ENCODE measurements at places on chromosomes 6 and 20.

GRCh38 chr6:2237001-2237400 is 8.4 kb downstream of the GMDS start:
- DNase-seq: no peak
- no peak overlapping the region for H3K27ac ChIP-seq
- H3K36me3 ChIP-seq: peaks cover 14% of the 10 kb centered on the region
- H3K27me3 ChIP-seq: no peaks in the 10 kb centered on the region

- H3K36me3 ChIP-seq: peaks cover 37% of the 10 kb centered on the region
- no peaks in the 10 kb centered on the region for H3K27me3 ChIP-seq
- no peak overlapping the region for H3K4me3 ChIP-seq
These were observed 22.2 kb downstream of the RBCK1 start for GRCh38 chr20:430091-430999.

DNA sequence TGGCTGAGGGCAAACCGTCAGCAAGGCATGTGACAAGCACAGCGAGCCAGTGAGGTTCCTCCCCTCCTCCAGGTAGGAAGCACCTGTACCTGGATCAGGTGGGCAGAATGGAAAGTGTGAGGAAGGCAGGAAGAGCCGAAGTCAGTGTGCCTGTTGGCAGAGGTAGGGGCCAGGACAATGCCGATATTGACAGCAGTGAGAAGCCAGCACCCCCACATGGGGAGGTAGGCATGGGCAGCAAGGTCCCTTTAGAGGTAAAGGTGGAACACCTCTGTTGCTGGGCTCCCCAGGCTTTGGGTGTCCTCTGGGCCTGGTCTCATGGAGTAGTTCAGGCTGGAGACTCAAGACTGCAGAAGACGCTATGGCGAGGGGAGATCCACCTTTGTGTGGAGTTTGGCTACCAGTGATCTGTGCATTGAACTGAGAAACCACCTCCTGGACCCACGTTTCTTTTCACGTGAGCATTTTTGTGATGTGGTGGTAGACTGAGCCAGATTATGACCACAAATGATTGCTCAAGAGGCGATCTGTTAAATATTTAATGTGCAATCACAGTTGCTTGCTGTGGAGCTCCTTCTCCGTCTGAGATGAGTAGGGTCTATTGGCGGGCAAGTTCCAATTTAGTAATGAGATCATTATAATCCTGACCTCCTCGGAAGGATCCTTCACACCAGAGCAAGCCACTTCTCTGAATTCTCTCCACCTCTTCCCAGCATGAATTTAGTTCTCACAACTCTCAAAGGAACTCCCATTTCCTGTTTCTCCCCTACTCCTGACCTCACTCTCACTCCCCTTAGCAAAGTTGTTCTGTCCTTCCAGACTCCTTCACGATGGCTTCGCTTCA is 174.8 kb downstream of the CDH26 start:
- no peak for DNase-seq
- no peak overlapping the region for H3K4me3 ChIP-seq
- no peaks in the 10 kb centered on the region for H3K36me3 ChIP-seq
- peaks cover 16% of the 10 kb centered on the region for H3K27me3 ChIP-seq

GRCh38 chr6:4413073-4413472 is 277.7 kb upstream of the ECI2 start:
- no peak overlapping the region for H3K4me3 ChIP-seq
- no peak overlapping the region for H3K27ac ChIP-seq
- no peaks in the 10 kb centered on the region for H3K4me1 ChIP-seq
- H3K27me3 ChIP-seq: peaks cover 8% of the 10 kb centered on the region
- H3K36me3 ChIP-seq: peaks cover 2% of the 10 kb centered on the region

GRCh38 chr20:34546751-34547181 is 11.8 kb upstream of the MAP1LC3A start:
- no peak overlapping the region for H3K4me3 ChIP-seq
- H3K36me3 ChIP-seq: no peaks in the 10 kb centered on the region
- H3K27ac ChIP-seq: no peak overlapping the region
- no peak for DNase-seq

- H3K4me1 ChIP-seq: no peaks in the 10 kb centered on the region
- H3K27ac ChIP-seq: no peak overlapping the region
- DNase-seq: no peak
- no peak overlapping the region for H3K4me3 ChIP-seq
- H3K27me3 ChIP-seq: peaks cover 5% of the 10 kb centered on the region
These were observed 101.9 kb downstream of the QRSL1 start for GRCh38 chr6:106731144-106731842.

- DNase-seq: no peak
- no peaks in the 10 kb centered on the region for H3K27me3 ChIP-seq
- H3K36me3 ChIP-seq: peaks cover 24% of the 10 kb centered on the region
These were observed 161.0 kb downstream of the BACH2 start for GRCh38 chr6:90135667-90136066.

DNA sequence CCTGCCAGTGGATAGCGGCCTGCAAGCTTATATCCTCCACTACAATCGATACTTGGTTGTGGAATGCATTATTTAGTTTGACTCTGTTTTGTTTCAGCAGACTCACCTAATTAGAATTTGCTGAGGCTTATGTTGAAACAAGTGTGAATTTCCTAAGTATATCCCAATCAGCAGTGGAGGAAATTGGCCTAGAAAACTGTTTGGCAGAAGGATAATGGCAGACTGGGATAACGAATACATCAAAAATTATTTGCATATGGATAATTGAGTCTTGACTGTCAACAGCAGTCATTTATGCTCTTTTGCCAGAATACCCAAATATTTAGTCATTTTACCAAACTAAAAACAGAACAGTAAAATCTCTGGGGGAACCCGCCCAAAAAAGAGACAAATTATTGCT is 261.0 kb downstream of the DOK5 start:
- no peak overlapping the region for H3K27ac ChIP-seq
- H3K4me3 ChIP-seq: no peak overlapping the region
- DNase-seq: no peak
- no peaks in the 10 kb centered on the region for H3K36me3 ChIP-seq
- peaks cover 2% of the 10 kb centered on the region for H3K27me3 ChIP-seq
- H3K4me1 ChIP-seq: no peaks in the 10 kb centered on the region
